Stomach (tissue), 19 donors: ENCODE measurements at places on chromosomes 13 and 19. TPM values are rescaled to one million over a fixed set of nuclear protein-coding genes. Genes with fewer than 3 reads are reported as not detected.

- peak overlapping the region; percentile 67 for H3K4me3 ChIP-seq
- DNase-seq, result peak; percentile 81
- no peaks in the 10 kb centered on the region for H3K36me3 ChIP-seq
- H3K4me1 ChIP-seq, result peaks cover 64% of the 10 kb centered on the region
- peak overlapping the region; percentile 95 for H3K27ac ChIP-seq
- H3K27me3 ChIP-seq, result no peaks in the 10 kb centered on the region
Measured at GRCh38 chr19:18322318-18322758, 538 bp downstream of the LSM4 start.

DNA sequence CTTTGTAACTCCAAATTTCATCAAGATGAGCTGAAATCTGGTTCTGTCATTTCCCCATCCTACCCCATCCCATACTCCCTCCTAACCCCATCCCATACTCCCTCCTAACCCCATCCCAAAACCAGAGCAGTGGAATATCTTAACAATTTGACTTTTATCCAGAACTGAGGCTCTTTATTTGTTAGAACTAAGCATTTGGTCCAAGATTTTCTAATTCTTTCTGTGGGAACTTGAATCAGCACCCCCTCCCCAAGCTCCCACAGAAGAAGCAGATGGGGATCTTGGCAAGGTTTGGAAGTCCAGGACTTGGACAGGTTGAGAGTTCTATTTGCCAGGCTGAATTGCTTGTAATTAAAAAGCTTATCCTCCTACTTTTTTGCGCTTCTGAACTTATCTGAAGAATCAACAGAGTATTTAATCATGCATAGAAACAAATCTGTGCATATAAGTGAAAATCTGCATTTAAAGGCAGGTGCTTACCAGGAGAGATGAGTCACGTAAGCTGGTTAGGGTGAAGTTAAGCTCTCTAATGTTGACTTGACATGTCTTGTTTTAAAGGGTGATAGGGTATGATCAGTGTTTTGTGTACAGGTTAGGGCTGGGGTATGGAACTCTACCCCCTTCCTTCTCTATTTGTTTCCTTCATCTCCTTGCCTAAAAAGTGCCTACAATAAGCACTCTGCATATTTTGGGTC lies 111.1 kb downstream of the COG6 start:
- no peak overlapping the region for H3K27ac ChIP-seq
- peaks cover 17% of the 10 kb centered on the region for H3K4me1 ChIP-seq

The RNF225 gene
- not detected for total RNA-seq

The PRODH2 gene
- total RNA-seq, result not detected
